ENCODE measurements at places on chromosomes 3 and 15. TPM values are rescaled to one million over a fixed set of nuclear protein-coding genes. Genes with fewer than 3 reads are reported as not detected.

DNA sequence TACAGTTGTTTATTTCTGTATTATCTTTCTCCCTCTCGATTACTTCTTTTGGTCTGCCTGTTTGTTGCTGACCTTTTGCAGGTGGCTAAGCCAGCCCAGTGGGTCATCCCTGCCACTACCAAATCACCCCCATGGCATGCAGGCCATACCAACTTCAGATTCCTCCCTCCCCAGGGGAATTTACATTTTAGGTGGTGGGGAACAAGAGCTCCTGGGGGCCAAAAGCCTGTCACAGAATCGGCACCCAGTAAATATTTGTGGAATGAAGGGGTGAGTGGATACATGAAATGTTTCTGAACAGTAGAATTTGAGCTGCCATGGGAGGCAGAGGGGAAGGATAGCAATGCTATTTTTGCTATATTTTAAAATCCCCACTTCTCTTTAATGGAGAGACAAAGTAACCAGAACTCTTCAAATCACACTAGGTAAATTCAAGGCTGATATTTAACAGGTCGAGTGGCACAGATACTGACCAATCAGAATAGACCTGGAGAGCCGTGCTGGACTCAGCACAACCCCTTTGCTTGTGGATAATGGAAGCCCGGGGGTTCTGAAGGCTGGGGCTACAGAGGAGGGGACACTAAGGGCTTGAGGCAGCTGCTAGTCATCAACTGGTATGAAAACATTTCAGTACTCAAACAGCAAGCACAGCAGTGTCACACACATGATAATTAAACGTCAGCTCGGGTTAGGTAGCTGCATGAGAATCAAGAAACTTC lies 54.3 kb upstream of the SMAD3 start:
- no peak for DNase-seq

GRCh38 chr3:72109327-72110259 lies 324.6 kb upstream of the PROK2 start:
- no peak for DNase-seq

DNA sequence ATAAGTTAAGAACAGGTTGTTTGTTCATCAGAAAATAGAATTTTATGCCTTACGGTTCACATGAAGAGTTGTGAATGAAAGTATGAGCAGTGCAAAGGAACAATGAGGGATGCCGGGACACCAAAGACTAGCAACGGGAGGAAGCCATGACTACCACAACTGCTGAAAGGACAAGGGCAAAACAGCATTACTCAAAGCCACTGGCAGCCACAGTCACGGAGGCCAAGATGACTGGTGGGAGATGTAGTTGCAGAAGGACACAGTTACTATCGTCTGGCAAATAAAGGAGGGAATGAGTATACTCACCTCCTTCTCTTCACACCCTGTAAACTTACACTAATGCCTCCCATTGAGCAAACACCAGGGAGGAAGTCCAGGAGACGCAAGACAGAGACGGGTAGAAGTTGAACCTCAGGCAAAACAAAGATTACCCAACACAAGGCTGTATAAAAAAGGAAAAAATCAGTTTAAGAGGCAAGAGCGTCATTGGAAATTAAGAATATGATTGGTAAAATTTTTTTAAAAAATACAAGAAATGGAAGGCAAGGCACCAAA lies 675.5 kb downstream of the FHIT start:
- no peak for DNase-seq

DNA sequence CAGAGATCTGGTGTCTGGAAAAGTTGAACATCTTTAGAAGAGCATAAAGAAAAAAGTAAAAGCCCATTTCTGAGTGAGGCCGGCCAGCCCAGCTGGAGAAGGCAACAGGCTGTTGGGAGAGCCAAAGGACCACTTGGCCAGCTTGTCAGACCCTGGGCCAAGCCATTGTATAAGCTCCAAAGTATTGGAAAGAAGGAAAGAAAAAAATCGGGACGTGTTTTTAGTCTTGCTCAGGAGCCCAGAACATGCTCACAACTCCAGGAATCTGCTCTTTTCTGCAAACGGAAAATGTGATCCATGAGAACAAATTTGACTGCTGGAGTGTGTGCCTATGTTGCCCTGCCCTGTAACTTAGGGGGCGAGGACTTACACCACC lies 10.4 kb upstream of the CLPX start:
- no peak for DNase-seq

DNA sequence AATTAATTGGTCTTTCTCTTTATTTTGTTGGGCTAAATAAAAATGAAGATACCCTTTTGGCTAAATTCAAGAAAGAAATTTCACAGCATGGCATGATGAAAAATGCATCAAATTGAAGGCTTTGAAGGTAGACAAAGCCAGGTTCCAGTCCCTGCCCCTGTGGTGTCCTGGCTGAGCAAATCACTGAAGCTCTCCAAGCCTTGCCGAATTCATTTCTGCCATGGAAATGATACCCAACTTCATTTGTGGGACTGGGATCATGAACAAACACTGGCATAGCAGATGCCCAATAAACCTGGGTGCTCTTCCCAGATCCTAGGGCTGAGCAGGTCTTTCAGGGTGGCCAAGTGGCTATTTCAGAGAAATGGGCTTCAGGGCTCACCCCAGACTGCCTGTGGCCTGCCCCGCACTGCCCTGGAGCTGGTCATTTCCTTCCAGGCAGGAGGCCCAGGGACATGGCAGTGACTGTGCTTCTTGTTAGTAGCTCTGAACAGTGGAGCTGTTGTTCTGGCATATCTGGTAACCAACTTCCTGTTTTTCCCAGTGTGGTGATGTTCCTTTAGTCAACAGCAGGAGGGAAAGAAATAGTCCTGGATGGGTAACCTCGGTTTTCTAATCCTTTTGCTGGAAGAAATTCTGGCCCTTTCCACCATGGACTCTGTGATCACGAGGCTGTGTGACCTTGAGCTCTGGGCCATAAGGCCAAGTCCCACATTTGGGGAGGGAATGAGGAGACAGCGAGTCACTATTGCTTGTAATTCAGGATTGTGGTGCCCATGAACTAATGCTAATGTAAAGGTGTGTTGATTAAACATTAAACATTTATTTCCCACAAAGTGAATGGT lies 47.6 kb downstream of the CTDSPL start:
- DNase-seq, result no peak

Gene ERICH6
- 0.31 TPM for total RNA-seq

Gene SLC28A1
- not detected for total RNA-seq

Gene ATR
- 17.8 TPM for total RNA-seq

Gene TJP1
- 473 TPM for total RNA-seq

GRCh38 chr3:177357352-177358090 lies 160.2 kb upstream of the TBL1XR1 start:
- no peak for DNase-seq

GRCh38 chr3:140448001-140448400 lies 229.9 kb upstream of the TRIM42 start:
- DNase-seq, result no peak

Measured in endothelial cell (in vitro differentiated cells).